ENCODE measurements at places on chromosomes 11 and 22. TPM values are rescaled to one million over a fixed set of nuclear protein-coding genes. Genes with fewer than 3 reads are reported as not detected.

Gene TMEM123
- total RNA-seq, result 330 TPM

Gene OR52E8
- not detected for total RNA-seq

Gene LRRN4CL
- not detected for total RNA-seq

Gene SLC29A2
- total RNA-seq, result 3.4 TPM

Gene APOA4
- total RNA-seq, result not detected

Gene MAFF
- total RNA-seq, result 39.4 TPM

DNA sequence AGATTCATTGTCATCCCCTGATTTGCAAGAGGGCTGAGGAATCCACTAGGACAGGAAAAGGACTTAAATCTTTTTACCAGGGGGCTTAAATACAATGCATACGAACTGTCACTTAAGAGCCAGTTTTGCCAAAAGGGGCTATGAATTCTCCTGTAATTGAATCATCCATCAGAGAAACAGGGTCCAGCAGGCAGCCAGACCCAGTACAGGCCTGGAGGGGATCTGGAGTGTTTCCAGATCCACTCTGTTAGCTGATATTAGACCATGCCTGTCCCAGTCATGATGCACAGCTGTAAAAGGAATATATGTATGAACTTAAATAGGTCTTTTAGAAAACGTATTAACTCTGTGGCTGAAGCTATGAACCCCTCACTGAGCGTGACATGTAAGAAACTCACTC lies 53.8 kb upstream of the PRSS23 start:
- no peak for DNase-seq

- DNase-seq, result no peak
These were observed 207.9 kb downstream of the SOX6 start for GRCh38 chr11:16148301-16148931.

GRCh38 chr22:48714231-48714630 lies 1113.4 kb downstream of the BRD1 start:
- DNase-seq, result no peak

DNA sequence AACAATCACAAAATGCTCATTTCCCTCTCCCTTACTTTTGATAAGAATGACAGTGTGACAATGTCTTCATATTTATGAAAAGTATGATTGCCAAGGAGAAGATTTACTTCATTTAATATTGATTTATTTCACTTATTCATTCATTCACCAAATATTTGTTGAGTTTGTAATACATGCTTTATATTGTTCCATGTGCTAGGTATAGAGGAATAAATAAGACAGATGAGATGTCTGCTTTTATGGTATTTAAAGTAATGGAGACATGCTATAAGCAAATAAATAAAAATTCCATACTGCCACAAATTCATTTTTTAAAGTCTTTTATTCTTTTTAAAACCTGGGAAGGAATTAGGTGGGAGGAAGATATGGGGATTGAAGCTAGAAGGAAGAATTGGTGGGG lies 289.4 kb downstream of the GUCY1A2 start:
- no peak for DNase-seq

DNA sequence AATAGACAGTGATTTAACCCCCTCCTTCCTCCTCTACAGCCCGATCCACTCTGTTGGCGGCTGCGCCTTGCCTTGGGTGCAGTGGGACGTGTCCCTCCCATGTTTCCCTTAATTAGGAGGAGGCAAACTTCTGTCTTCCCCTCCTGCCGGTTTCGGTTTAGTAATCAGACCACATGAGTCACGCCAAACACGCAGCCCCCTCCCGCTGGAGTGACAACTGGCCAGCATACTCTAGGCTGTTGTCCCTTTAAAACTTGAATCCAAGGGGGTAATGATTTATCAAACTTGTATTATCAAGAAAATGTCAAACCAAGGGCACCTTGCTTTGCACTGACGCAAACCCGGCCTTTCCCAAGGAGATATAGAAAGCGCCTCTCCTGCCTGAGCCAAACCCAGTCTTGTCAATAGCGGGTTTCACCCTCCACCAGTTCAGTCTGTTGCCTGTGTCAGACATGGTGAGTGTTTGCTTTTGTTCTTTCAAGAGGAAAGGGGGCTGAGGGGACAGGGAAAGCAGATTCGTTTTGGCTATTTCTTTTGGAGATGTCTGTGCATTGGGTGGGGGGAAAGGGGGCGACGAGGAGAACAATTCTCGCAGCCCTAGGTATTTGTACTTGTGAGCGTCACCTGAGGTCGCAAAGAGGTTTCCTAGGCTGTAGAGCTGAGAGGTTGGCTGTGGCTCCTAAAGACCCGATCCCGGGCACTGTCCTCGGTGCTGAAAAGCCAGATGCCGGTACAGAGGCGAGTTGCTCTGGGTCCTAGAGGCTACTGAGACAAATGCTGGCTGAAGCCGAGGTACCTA lies at the start of gene SLC6A5:
Gene SLC6A5 (plus strand): TSS at position 388 of the 799 bp plus-strand sequence. CDS start 65 bp downstream, at position 453.
- no peak for DNase-seq

GRCh38 chr22:24091551-24092420 lies 80.7 kb downstream of the CABIN1 start:
- no peak for DNase-seq

- DNase-seq, result no peak
These were observed 12.1 kb upstream of the FCHSD2 start for GRCh38 chr11:73154178-73154577.

DNA sequence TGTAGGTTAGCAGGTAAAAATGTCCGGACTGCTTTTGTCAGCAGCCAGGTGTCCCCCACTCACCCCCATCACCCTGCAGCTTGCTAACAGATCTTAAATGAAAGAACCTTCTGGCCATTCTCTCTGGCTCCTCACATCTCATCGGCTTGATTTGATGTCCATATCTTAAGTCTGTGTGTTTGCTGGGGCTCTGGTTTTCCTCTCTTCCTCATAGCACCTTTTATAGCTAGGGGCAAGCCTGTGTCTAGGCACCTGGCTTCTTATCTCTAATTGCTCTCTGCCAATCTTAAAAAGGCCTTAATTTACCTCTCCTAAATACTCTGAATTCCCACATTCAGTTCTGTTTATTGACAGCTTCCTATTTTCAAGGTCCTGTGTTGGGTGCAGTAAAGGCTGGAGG lies 72.0 kb downstream of the ARHGAP42 start:
- no peak for DNase-seq

GRCh38 chr11:74468936-74469335 lies 1.6 kb upstream of the KCNE3 start:
- no peak for DNase-seq

DNA sequence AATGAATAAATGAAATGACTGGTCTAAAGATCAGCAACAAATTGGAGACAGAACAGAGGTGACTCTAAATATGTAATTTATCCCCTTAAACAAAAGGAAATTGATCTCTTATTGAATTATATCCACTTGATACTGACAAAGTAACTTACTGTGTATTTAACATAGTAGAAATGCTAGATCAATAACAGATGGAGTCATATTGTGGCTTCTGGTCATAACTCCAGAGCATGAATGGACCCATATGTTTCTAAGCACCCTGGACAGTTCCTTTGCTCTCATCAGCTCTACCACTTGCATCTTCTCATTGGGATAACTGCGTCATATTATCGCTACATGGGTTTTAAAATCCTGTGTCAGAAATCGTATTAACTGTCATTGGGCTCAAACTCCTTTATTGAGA lies 222.3 kb downstream of the ETS1 start:
- no peak for DNase-seq

DNA sequence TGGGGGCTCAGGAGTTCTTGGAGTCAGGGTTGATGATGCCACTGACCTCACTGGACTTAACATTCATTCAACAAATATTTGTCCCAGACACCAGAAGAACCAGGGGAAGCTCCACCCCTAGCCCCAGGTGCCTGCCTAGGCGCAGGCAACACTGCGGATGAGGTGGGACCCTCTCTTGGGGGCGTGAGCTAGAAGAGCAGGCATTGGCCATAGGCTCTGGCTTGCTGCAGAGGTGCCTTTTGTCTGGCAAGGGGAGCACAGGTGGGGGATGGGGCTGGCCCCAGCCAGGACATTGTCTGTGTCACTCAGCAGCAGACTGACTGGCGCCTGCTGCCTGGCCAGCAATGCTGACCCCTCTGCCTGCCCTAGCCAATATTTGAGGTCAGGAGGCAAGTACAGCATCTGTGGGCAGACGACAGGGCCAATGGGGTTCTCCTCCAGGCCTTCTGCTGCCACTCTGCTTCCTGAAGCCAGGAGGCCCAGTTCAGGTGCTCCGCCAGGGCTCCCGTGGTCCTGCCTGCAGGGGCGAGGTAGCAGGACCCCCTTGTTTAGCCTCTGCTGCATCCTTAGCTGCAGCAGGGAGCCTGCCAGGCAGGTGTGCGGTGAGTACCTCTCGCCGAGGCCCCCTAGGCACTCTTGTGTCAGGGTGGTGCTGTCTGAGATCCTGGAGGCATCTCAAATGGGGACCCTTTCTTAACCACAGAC lies 4.0 kb downstream of the LINC01488 start:
- no peak for DNase-seq

- DNase-seq, result no peak
These were observed 509.4 kb upstream of the RAG2 start for GRCh38 chr11:37107415-37107814.

- no peak for DNase-seq
These were observed 53.8 kb downstream of the CASP12 start for GRCh38 chr11:104844451-104844850.

DNA sequence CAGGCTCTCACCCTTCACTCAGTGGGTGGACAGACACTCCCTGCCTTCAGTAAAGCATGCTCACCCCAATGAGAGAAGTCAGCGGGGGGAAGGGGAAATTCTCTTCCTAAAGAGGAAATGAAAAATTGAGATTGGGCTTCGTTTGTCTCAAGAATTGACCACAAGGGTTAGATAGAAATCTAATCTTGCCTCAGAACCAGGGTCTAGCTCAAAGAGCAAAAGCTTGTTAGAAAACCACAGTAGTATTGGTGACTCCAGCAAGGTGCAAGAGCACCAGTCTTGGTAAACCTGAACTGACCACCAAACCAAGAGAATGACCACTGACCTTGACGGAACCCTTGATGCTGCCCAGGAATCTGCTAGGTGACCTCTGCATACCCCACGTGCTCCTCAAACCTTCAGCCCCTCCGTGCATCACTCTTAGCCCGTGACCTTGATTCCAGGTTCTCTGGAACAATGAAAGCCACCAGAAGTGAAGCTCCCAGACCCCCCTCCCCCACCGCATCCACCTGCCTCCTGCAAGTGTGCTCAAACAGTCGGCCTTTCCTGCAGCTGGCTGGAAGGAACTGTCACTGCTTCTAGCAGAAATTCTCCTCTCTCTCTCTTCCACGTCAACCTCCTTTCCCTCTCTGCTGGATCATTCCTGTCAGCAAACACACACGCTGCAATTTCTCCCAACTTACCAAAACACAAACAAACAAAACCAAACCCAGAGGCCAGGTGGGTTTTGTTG lies 3.1 kb upstream of the TMA7B start:
- DNase-seq, result no peak

DNA sequence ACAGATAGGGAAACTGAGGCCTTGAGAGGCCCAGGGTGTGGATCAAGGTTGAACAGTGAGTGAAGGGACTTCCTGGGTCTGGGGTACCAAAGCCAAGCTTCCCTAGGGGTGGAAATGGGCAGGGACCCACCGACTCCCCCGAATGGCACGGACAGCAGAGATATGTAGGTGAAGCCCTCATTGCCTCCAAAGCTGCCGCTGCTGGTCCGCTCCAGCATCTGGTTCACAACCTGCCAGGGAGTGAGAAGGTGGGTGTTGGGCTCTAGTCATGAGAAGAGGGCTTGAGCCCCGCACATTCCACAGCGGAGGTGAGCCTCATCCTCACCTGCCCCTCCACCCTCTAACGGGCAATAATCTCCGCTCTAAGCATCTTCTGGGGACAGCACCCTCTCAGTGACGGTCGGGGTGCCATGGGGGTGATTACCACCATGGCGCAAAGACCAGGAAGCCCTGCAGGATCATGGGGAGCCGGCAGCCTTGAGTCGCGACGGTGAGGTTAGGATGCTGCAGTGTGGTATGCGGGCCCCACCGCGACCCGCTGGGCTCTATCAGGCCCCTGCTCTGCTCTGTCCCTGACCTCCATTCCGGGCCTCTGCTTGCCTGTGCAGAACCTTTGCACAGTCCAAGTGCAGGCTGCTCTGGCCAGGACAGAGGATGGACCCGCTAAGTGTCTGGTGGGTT lies 10.8 kb downstream of the ALDH3B2 start:
- no peak for DNase-seq

GRCh38 chr11:59641156-59641555 lies 25.6 kb upstream of the OSBP start:
- no peak for DNase-seq

- no peak for DNase-seq
These were observed 50.0 kb upstream of the CHST1 start for GRCh38 chr11:45715418-45715817.

DNA sequence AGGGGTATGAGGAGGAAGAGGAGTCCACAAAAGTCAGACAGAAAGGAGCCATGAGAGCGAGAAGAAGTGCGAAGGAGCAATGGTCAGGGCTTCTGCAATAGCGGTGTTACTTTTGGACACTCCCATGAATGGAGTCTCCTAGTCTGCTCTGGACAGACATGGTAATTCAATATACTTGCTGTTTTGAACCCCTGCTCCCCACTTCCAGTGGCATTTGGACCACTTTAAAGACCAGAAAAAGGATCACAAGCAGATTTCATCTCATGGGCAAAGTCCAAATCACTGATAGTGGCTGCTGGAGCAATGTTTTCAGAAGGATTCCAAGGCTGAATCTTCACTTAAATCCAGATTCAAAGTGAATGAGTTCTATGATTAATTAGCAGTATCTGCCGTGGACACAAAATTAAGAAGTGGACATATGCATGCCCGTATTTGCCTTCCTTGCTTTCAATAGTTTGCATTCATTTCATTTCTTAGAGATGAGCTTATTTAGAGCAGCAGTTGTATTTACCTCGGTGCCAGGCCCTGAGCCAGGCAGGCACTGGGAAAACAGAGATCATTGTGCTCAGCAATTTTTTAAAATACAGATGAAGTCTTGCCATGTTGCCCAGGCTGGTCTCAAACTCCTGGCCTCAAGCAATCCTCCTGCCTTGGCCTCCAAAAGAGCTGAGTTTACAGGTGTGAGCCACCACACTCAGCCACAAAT lies 72.0 kb downstream of the SLC1A2 start:
- DNase-seq, result no peak

GRCh38 chr11:73653996-73654395 lies 7.6 kb downstream of the PLEKHB1 start:
- DNase-seq, result no peak

GRCh38 chr11:43517518-43517917 lies 158.8 kb downstream of the TTC17 start:
- no peak for DNase-seq

DNA sequence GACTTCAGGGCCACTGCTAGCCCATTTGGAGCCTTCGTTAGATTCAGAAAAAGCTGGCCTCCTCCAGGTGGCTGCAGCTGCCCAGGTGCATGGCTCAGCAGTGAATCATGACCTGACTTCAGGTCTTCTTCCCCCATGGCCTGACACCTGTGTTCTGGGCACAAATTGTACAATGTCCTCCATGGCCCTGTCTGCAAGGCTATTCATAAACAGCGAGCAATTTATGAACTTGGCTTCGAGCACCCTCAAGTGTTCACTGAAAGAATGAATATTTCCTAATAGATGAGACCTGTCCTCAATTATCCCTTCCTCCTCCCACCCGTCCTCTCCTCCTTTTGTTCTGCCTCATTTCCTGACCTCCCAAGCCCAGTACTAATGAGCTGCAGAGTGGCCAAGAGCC lies 12.2 kb upstream of the VPS37C start:
- no peak for DNase-seq

Data from CD4-positive, CD25-positive, alpha-beta regulatory T cell (primary cell).